CD8-positive, alpha-beta memory T cell (primary cell): ENCODE measurements at places on chromosomes 4 and X. TPM values are rescaled to one million over a fixed set of nuclear protein-coding genes. Genes with fewer than 3 reads are reported as not detected.

SSX2 gene
- not detected for total RNA-seq

SH2D1A gene
- total RNA-seq: 90.2 TPM

TSC22D3 gene
- 45.0 TPM for total RNA-seq

TRIM61 gene
- 2.7 TPM for total RNA-seq

SPANXB1 gene
- not detected for total RNA-seq

ADH1C gene
- total RNA-seq: not detected

RBM47 gene
- total RNA-seq: 1.1 TPM

DNA sequence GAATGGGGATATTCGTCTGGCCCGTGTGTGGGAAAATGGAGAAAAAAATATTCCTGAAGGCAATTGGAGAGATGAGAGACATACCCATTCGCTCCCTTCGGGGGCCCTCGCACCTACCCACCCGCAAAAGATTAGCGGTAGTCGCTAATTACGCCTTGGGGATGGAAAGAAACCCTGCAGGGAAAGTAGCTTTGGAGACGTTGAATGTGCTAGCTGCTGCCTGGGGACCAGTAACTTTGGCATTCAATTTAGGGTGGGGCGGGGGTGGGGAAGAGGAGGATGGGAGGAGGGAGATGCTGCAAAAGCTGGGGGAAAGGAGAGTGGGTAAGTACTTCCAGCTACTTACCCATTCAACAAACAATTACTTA is 407 bp upstream of the ZC4H2 start:
- H3K36me3 ChIP-seq: no peaks in the 10 kb centered on the region
- peak overlapping the region; percentile 86 for H3K4me3 ChIP-seq

- H3K4me1 ChIP-seq: no peaks in the 10 kb centered on the region
- DNase-seq: no peak
- H3K36me3 ChIP-seq: no peaks in the 10 kb centered on the region
- no peak overlapping the region for H3K4me3 ChIP-seq
Measured at GRCh38 chr4:81314196-81314896, 99.3 kb upstream of the PRKG2 start.

GRCh38 chr4:1898681-1899080 is 27.5 kb downstream of the NSD2 start:
- no peak overlapping the region for H3K4me3 ChIP-seq
- H3K27me3 ChIP-seq: no peaks in the 10 kb centered on the region
- H3K36me3 ChIP-seq: peaks cover 7% of the 10 kb centered on the region
- no peak for DNase-seq

GRCh38 chr4:1355378-1355777 is 8.4 kb downstream of the UVSSA start:
- no peak overlapping the region for H3K4me3 ChIP-seq
- no peaks in the 10 kb centered on the region for H3K27me3 ChIP-seq
- no peaks in the 10 kb centered on the region for H3K36me3 ChIP-seq
- no peak overlapping the region for H3K27ac ChIP-seq
- peaks cover 7% of the 10 kb centered on the region for H3K4me1 ChIP-seq

DNA sequence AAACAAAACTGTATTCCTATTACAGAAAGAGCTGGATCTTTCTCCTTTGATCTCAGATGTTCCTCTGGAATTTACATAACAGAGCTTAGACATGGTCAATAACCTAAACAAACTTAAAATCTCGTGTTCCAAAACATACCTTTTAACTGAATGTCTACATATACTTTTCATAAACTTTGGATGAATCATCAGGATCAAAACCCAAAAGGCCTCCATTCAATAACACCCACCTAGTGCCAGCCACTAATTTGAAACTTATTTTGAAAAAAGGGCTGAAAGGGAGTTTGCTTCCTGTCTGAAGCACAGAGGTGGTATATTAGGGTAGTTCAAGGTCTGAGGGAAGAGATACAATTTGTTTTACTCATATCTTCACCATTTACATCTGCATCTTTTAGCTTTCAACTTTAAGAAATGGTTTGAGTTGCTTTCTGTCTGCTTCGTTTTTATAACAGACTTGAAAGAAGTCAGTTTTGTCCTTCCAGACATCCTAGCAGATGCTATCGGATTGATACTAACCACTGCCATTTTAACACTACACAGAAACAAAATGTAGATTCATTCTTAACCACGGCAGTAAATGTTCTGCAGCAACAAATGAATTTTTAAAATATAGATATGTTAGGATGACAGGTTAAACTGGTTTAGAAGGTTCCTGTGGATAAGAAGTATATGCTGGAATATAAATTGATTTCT is 242.8 kb upstream of the DKK2 start:
- no peak overlapping the region for H3K4me3 ChIP-seq
- no peak overlapping the region for H3K27ac ChIP-seq
- H3K27me3 ChIP-seq: no peaks in the 10 kb centered on the region

DNA sequence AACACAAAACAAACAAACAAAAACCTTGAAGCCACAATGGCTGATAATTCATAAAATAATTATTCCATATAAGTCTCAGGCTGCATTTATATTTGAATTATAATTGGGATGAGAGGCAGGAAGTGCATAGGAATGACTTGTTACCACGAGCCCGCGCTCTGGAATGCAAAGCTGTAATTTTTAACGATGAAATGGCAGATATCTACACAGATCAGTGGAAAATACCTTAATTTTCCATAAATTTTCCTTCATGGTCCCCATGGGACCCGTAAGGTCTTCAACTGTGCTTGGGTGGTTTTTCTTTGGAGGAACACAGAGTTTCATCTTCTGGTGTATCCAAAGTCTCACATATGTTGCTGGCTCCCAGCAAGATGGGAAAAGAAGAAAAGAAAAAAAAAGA is 226.8 kb downstream of the SHOX start:
- no peak for DNase-seq
- H3K4me3 ChIP-seq: no peak overlapping the region
- no peaks in the 10 kb centered on the region for H3K27me3 ChIP-seq

GRCh38 chr4:103887191-103887590 is 167.4 kb upstream of the TACR3 start:
- no peaks in the 10 kb centered on the region for H3K27me3 ChIP-seq
- no peaks in the 10 kb centered on the region for H3K36me3 ChIP-seq
- DNase-seq: no peak
- H3K4me1 ChIP-seq: no peaks in the 10 kb centered on the region
- H3K27ac ChIP-seq: no peak overlapping the region
- no peak overlapping the region for H3K4me3 ChIP-seq

- no peak overlapping the region for H3K4me3 ChIP-seq
- no peaks in the 10 kb centered on the region for H3K4me1 ChIP-seq
- no peaks in the 10 kb centered on the region for H3K36me3 ChIP-seq
- no peak for DNase-seq
- no peaks in the 10 kb centered on the region for H3K27me3 ChIP-seq
Measured at GRCh38 chrX:17629519-17629918, 107.8 kb upstream of the SCML1 start.

DNA sequence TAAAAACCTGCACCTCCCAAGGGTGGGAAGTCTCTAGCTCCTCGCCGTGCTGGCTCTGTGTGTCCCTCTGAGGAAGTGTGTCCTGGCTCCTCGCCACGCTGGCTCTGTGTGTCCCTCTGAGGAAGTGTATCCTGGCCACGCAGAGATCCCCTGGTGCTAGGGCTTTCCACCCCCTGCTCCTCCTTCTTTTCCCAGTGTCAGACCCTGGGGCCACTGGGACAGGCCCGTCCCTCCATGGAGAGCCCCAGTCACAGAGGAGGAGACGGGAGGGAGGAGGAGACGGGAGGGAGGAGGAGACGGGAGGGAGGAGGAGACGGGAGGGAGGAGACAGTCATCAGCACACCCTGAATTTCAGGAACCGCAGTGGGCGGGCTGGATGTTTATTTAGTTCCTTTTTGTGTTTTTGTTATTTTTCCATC is 53.8 kb upstream of the HGFAC start:
- no peak overlapping the region for H3K4me3 ChIP-seq
- no peaks in the 10 kb centered on the region for H3K36me3 ChIP-seq
- DNase-seq: no peak
- no peaks in the 10 kb centered on the region for H3K27me3 ChIP-seq

DNA sequence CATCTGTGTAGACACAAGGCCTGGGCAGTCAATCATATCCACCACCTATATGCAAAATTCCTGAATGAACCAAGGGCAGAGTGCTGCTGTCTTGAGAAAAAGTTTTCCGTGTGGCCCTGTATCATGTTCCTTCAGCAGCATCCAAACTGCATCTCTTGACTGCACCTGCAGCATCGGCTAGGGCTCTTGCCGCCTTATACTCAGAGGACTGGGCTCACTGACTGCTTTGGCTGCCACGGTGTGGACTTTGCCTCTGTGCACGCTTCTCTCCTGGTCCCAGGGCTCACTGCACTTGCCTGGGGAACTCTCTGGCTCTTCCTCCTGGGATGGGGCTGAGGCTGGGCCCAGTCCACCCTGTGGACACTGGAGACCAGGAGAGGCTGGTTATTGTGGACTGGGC is 39.5 kb upstream of the STS start:
- no peak overlapping the region for H3K4me3 ChIP-seq
- no peaks in the 10 kb centered on the region for H3K4me1 ChIP-seq
- H3K36me3 ChIP-seq: no peaks in the 10 kb centered on the region
- H3K27ac ChIP-seq: no peak overlapping the region
- DNase-seq: no peak

DNA sequence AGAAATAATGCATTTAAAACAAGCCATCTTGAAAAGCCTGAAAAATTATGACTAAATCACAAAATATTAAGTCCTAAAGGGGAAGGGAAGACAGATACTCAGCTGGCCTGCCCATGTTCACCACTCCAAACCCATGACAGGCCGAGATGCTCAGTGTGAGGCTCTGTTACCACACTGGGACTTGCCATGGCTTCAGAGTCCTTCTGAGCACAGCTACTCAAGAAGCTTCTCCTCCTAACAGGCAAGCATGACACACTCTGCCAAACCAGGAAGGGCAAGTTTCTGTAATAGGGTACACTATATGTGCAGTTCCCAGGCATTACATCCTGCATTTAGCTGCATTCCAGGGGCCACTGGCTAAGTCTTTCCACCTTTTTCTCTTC is 34.0 kb upstream of the CYBB start:
- H3K27me3 ChIP-seq: no peaks in the 10 kb centered on the region
- no peaks in the 10 kb centered on the region for H3K36me3 ChIP-seq
- H3K4me1 ChIP-seq: no peaks in the 10 kb centered on the region

GRCh38 chrX:120464411-120464810 is 4.7 kb downstream of the LAMP2 start:
- H3K4me3 ChIP-seq: no peak overlapping the region
- peaks cover 17% of the 10 kb centered on the region for H3K4me1 ChIP-seq
- no peak overlapping the region for H3K27ac ChIP-seq
- no peaks in the 10 kb centered on the region for H3K36me3 ChIP-seq
- no peaks in the 10 kb centered on the region for H3K27me3 ChIP-seq

DNA sequence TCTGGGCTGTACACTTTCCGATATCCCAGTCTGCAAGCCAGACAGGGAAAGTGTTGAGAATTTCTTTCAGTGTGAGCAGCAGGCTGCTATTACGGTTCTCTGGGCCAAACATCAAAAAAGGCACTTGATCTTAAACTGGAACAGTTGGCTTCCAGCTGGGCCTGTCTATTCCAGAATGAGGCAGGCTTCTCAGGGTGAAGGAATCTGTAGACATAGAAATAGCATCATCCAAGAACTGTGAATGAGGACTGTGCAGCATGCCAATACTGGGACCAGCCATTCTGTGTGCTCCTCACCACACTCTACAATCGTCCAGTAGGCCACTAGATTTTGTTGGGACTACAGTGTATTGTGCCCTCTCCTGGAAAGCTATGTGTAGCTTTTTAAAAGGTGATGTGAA is 31.1 kb downstream of the ART3 start:
- no peak overlapping the region for H3K27ac ChIP-seq
- DNase-seq: no peak
- H3K4me3 ChIP-seq: no peak overlapping the region
- H3K27me3 ChIP-seq: no peaks in the 10 kb centered on the region
- no peaks in the 10 kb centered on the region for H3K36me3 ChIP-seq
- no peaks in the 10 kb centered on the region for H3K4me1 ChIP-seq

DNA sequence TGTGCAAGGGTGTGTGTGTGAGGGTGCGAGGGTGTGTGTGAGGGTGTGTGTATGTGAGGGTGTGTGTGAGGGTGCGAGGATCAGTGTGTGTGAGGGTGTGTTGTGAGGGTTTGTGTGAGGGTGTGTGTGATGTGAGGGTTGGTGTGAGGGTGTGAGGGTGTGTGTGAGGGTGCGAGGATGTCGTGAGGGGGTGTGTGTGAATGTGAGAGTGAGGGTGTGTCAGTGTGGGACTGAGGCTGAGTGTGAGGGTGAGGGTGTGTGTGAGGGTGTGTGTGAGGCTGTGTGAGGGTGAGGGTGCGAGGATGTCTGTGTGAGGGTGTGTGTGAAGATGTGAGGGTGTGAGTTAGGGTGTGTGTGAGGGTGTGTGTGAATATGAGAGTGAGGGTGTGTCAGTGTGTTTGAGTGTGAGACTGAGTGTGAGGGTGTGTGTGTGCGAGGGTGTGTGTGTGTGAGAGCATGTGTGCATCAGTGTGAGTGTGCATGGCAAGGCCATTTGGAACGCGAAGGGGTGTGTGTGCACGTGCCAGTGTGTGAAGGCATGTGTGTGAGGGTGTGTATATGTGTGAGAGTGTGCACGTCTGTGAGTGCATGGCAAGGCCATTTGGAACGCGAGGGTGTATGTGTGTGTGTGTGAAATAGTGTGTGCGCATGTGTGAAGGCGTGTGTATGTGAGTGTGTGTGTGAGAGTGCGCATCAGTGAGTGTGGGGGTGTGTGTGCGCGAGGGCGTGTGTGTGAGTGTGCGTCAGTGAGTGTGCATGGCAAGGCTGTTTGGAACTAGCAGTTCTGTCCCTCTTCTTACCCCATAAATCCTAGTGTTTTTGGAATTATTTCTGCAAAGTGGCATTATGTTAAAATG is 69.8 kb downstream of the RGS12 start:
- H3K27ac ChIP-seq: no peak overlapping the region
- no peaks in the 10 kb centered on the region for H3K4me1 ChIP-seq
- H3K4me3 ChIP-seq: no peak overlapping the region
- no peaks in the 10 kb centered on the region for H3K27me3 ChIP-seq
- no peaks in the 10 kb centered on the region for H3K36me3 ChIP-seq

GRCh38 chrX:9221781-9222180 is 187.9 kb upstream of the FAM9B start:
- no peaks in the 10 kb centered on the region for H3K4me1 ChIP-seq
- H3K4me3 ChIP-seq: no peak overlapping the region
- H3K27ac ChIP-seq: no peak overlapping the region
- no peak for DNase-seq

DNA sequence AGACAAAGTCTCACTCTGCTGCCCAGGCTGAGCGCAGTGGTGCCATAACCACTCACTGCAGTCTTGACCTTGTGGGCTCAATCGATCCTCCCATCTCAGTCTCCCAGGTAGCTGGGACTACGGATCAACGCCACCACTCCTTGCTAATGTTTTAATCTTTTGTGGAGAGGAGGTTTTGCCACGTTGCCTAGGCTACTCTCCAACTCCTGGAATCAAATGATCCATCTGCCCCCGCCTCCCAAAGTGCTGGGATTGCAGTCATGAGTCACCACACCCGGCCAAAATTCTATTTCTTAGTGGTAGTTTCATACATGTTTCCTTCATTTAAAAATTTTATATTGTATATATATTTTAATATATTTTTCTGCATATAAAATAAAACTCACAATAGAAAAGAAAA is 125.8 kb upstream of the CLNK start:
- H3K27ac ChIP-seq: no peak overlapping the region
- H3K36me3 ChIP-seq: no peaks in the 10 kb centered on the region
- H3K4me1 ChIP-seq: no peaks in the 10 kb centered on the region
- no peak overlapping the region for H3K4me3 ChIP-seq
- no peaks in the 10 kb centered on the region for H3K27me3 ChIP-seq

GRCh38 chr4:4440333-4441061 is 53.6 kb downstream of the NSG1 start:
- no peaks in the 10 kb centered on the region for H3K4me1 ChIP-seq
- no peaks in the 10 kb centered on the region for H3K27me3 ChIP-seq
- no peak for DNase-seq
- peaks cover 8% of the 10 kb centered on the region for H3K36me3 ChIP-seq
